ENCODE measurements at places on chromosomes 12 and 14. TPM values are rescaled to one million over a fixed set of nuclear protein-coding genes. Genes with fewer than 3 reads are reported as not detected.

- DNase-seq: no peak
Observed at GRCh38 chr14:32509632-32510187, 180.6 kb downstream of the AKAP6 start.

DNA sequence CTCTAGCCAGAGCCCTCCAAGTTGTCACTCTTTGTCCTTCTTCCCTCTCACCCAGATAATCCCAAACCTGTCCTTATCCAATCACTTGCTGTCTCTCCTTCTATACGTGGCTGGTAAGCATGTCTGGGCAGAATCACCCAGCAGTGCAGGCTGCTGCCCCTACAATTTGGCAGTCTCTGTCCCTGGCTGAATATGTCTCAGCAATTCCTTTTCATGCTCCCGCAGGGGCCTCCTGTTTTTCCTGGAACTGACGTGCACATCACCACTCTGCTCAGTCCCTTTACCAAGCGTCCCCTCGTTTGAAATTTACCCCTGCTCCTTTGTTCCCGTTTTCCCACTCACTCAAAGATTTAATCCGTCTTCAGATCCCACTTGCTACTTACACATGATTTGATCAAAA is 80.0 kb downstream of the ST8SIA1 start:
- no peak for DNase-seq

DNA sequence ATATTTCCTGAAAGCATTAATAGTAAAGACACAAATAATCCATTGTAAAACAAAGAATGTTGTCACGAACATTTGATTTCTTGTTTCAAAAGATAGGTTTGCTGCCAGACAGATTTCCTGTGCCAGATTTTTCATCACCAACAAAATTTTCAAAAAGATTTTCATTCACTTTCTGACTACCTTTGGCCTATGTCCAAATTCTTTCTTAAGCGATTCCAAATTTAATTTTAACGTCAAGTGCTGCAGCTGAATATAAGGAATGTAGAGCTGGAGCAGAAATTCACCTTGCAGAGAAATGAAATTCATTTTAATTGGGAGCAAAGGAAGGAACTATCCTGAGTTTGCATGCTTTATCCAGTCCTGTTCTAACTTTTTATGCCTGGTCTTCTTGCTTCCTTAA is 277.4 kb downstream of the CCER1 start:
- DNase-seq: no peak

GRCh38 chr12:57111031-57111734 is at the start of gene STAT6:
Gene STAT6, minus strand, starts transcription at chr12:57111362. Its CDS starts 3,084 bp downstream, at chr12:57108278.
- no peak for DNase-seq

GRCh38 chr12:7933255-7933726 is 2.7 kb downstream of the SLC2A3 start:
- no peak for DNase-seq

The AKAP5 gene
- total RNA-seq: 0.52 TPM

- DNase-seq: no peak
Observed at GRCh38 chr14:99679111-99679510, 5.0 kb upstream of the CYP46A1 start.

The RBP5 gene
- 1.0 TPM for total RNA-seq

DNA sequence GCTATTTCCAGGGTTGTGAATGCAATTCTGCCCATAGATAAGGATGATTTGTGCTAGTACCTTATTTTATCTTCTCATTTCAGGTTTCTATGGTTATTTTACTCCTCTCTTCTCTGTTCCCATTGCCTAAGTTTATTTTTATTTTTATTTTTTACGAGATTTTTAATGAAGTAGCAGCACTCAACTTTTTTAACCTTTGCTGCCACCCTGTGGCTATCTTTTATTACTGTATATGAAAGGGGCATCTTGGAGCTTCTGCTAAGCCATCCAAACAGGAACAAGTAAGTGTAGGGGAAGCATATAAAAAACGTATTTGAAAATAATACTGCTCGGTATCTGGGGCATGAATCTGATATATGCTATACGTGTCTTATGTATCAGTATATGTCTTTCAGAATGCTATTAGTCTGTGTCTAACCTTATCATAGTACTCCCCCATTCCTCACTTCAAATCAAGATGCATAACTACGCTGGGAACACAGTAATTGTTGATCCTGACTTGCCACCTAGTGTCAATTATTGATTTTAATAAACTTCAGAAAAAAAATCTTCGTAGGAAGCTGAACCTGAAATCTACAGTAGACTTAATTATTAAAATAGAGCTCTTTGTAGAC is 60.3 kb downstream of the KLRG1 start:
- no peak for DNase-seq

DNA sequence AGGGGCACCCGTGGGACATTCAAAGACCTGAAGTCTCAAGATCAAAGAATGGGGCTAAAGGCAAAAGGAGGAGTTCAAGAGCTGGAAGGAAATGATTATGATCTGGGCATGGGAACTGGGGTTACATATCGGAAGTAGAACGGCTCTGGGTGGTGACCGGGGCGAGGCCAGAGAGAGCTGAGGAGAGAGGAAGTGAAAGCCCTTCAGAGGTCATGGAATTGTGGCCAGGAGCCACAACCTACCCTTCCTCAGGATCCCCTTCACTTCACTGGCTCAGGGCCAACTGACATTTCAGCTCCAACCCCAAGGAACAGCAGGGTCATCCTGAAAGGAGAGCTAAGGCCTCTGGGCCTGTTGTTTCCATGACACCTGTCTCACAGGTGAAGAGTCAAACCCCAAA is 57.8 kb downstream of the GALNT16 start:
- peak; percentile 49 for DNase-seq

The SLCO1B1 gene
- total RNA-seq: not detected

DNA sequence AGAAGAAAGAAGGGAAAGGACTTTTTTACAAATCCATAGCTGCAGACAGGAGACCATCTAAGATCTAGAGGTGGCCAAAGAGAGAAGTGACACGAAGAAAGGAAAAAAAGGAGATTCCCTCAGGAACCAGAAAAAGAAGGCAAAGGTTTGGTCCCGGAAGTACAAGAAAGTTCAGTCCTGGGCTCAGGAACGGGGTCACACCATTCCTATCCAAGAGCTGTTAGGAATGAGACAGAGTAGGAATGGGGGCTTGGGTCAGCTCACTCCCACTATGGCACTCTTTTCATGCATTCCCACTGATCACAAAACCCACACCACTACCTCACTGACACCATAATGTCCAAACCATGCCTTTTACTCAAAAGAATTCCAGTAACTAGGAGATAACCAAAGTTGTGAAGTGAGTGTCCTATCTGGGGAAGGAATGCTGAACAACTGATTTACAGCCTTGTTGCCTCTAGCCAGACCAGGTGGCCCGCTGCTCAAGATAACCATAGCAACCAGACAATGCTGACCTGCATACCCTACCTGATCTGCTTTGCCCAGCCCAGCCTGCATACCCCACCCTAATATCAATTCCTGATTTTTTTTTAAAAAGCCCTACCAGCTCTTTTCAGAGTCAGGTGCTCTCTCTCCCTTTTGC is 8.4 kb downstream of the PPP2R3C start:
- no peak for DNase-seq

The DNAI7 gene
- 1.8 TPM for total RNA-seq

DNA sequence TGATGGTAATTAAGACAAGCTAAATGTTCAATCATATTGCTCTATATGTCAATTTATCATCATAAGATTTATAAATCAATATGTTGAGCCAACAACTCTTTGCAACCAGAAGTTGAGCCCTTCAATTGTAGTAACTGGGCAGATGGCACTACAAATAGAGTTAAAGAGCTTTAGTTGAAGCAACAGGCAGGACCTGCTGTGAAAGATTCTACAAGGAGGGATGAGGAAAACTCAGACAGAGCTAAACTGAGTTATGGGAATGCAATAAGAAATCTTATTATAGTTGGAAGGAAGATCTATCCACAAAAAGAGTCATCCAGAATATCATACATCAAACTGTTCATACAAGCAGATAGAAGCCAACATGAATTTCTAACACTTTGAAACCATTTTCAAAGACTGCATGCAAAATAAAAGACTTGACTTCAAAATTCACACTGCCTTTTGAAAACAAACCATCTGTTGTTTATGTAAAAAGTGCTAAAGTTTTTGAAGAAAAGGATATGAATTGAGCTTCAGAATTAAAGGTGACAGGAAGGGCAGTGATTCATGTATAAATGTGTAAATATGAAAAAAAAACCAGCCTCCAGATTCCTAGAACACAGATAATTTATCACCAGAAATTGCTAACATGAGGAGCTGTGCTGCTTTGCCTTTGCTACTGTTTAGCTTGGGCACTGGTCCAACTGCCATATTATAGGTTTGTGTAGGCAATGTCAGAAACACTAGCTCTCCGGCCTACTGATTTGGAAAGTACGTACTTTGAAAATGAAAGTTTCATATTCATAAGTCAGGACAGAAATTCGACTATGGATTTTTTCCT is 133.2 kb downstream of the SLC35F4 start:
- DNase-seq: no peak

- no peak for DNase-seq
Observed at GRCh38 chr12:130053651-130054069, 108.6 kb upstream of the FZD10 start.

The ZFYVE21 gene
- 41.7 TPM for total RNA-seq

GRCh38 chr12:116101991-116102390 is 175.5 kb downstream of the MED13L start:
- no peak for DNase-seq

The ATL1 gene
- 7.3 TPM for total RNA-seq

GRCh38 chr14:94532447-94532846 is 23.2 kb upstream of the SERPINA12 start:
- DNase-seq: no peak

- no peak for DNase-seq
Observed at GRCh38 chr12:90064852-90065801, 356.5 kb upstream of the ATP2B1 start.

- DNase-seq: no peak
Observed at GRCh38 chr14:73662487-73662943, 17.7 kb downstream of the DNAL1 start.

The CELA1 gene
- not detected for total RNA-seq

DNA sequence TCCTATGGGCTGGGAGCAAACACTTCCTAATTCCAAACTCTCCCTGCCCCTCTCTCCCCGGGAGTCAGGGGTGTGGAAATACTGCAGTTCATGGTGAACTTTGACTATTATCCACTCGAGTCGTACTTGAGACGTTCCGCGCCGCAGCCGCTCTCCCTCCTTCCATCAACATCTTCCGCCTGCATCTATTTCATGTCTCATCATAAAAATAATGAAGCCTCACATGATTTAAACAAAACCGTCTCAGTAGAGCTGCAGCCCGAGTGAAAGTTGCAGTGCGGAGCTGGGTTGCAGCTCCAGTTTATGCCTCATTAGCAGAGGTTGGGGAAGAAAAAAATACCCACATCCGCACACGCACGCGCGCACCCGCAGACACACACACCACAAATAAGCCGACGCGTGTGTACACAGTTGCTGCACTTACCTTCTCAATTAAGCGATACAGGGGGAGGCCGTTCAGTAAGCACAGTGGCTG is 283 bp downstream of the LMO3 start:
- DNase-seq: no peak

DNA sequence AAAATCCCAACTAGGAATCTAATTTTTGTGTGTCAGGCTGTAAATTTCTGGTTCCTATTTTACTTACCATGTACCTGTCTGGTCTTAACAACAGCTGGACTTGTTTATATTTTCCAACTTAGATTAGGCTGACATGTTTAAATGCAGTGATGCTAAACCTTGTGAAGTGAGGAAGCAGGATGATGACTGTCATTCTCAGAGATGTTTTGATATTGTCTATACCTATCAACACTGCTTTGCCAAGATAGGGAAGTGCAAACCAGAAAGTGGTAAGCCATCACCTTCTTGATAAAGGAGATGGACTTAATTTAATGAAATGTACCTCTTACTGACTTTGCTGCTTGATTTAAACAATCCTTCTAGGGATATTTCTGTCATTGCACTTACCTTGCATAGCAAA is 2.1 kb downstream of the BICD1 start:
- DNase-seq: no peak

GRCh38 chr12:66160704-66161103 is 9.1 kb downstream of the TMBIM4 start:
- no peak for DNase-seq

DNA sequence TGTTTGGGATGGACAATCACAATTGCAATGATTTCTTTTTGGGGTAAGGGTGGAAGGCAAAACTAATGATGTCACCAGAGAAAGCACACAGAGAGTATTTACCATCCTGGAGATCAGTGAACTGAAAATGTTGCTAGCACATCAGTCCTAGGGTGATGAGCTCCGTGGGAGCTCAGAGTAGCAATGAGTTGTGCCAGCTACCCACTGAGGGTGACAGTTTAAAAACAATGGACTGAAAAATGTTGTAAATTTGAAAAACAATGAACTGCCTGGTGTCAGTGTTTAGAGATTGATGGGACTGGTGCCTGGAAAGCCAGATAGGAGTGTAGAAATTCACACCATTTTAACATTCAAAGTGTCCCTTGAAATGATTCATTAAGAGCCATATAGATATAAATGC is 198.5 kb downstream of the ATP23 start:
- DNase-seq: no peak

The SPIC gene
- total RNA-seq: not detected

DNA sequence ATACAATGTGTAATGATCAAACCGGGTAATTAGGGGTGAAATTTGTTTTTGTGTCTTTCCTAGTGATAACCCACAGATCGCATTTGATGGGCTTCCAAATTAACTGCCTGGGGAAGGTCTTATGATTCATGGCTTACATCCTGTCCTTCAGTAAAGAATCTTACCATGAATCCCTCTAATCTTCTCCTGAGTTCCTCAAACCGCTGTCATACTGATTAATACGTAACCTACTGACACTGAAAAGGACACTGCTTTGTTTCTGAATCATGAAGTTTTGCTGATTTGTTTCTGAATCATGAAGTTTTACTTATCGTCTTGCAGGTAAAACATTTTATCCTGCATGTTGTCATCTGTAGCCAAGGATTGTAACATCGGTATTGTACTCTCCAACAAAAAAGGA is 52.0 kb upstream of the CRY1 start:
- DNase-seq: no peak

The CLEC1A gene
- 3.6 TPM for total RNA-seq

The IPO4 gene
- 67.1 TPM for total RNA-seq

GRCh38 chr14:104795781-104796686 is 486 bp upstream of the AKT1 start:
- DNase-seq: no peak

The OR8S1 gene
- total RNA-seq: not detected

DNA sequence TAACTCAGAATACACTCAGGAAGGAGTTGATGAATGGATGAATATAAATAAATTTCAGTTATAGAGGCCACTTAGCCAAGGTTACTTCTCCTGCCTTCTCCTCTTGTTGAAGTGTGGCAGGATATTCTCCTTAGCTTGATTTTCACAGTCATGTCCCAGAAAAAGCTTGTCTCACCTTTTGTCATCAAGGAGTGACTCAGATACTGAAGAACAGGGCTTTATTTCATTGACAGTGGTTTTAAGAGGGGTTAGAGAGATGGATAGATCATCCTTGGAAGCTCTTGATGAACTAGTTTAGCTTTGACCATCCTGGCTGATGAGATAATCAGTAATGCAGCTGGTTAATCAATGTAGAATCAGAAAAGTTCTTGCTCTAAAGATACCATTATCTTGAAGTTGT is 35.0 kb upstream of the CFAP54 start:
- DNase-seq: no peak

DNA sequence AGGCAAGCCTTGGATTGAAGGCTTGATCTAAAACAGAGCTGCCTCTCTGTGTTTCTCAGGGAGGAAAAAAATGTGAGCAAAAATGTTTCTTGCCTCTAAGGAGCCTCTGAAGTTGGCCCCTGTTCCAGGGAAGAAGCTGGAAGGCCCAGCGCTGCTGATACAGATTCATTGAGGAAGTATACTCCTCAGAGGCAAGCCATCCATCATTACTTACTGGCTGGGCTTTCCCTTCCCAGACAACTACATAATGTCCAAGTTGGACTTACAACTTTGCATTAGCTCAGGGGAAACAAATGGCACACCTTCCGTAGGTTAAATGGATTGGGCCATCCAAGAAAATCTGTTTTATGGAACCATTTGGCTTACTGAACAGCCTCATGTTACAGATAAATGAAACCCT is 263.7 kb upstream of the SEL1L start:
- DNase-seq: no peak
